ENCODE measurements at places on chromosomes 11 and 22. TPM values are rescaled to one million over a fixed set of nuclear protein-coding genes. Genes with fewer than 3 reads are reported as not detected.

DNA sequence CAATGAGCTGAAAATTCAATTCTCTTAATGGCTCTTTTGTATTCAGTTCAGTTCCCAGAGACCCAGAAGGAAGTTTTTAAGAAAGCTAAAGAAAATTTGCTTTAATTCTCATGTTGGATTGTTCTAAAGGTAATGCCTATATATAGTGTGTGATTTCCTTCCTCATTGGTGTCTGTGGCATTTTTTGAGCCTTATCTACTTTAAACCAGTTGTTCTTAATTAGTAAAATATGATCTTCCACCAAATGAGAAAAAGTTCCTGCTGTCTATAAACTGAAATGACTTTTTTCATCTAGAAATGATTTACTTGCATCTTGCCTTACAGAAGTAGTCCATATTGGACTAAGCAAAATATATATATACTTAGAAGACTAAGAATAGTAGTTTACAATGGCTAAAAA is 622.1 kb upstream of the KIRREL3 start:
- no peak for DNase-seq

GRCh38 chr22:23704829-23705228 is 14.0 kb downstream of the RGL4 start:
- DNase-seq = no peak

DNA sequence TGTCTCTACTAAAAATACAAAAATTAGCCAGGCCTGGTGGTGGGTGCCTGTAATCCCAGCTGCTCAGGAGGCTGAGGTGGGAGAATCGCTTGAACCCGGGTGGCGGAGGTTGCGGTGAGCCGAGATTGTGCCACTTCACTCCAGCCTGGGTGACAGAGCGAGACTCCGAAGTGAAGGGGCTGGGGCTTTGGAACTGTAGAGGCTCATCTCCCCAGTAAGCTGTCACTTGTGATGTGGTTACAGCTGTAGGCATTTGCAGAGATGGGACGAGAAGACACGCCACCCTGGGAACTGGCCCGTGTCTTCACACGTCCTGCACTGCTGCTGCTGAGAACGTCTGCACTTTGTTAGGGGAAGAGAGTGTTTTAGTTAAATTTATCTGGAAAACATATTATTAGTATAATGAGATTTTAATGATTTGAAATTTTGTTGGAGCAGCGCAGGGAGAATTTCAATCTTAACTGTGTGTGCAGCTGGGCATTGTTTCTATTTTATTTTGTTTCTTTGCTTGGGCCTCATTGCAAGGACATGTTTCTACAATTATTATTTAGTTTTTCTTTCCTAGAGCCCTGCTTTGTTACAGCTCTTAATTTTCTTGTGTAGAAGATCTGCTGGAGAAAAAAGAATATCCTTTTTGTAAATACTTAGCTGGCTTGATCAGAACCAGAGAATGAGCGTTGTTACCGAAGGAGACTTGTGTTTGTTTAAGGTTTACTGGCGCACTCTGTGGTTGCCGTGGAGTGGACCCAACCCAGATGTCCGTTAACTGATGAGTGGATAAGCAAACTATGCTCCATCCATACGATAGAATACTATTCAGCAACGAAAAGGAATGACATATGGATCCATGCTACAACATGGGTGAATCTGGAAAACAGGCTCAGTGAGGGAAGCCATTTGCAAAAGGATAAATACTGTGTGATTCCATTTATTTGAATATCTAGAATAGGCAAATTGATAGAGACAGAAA is 18.4 kb downstream of the PARVB start:
- no peak for DNase-seq

DNA sequence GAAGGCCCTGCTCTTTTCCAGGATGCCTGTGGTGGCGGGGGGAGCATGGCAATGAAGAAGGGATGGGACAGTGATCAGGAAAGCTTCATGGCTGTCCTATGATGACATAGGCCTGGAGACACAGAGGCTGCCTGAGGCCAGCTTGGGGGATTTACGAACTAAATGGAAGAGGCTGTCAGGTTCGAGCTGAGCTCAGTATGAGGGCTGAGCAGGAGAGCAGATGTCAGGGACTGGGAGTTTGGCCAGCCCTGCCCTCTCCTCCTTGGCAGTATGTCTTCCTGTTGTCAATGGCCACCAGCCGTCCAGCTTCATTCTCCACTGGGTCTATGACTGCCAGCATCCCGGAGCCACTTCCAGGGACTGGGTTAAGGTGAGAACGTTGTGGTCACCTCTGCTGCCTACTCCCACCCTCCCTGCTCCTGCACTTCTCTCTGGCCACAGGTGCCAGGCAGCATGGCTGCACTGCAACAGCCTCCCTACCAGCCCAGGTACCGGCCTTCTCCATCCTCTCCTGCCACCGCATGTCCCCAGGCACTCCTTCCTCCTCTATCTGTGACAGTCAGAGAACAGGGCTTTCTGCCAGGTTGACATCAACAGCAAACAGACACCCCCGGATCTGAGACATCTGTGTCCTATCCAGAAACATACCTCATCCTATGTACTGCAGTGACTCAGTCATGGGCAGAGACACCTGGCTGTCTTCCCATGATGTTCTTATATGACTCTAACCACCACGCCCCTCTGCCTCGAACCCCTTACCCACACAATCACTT is 75.1 kb downstream of the KIRREL3 start:
- DNase-seq = no peak

DNA sequence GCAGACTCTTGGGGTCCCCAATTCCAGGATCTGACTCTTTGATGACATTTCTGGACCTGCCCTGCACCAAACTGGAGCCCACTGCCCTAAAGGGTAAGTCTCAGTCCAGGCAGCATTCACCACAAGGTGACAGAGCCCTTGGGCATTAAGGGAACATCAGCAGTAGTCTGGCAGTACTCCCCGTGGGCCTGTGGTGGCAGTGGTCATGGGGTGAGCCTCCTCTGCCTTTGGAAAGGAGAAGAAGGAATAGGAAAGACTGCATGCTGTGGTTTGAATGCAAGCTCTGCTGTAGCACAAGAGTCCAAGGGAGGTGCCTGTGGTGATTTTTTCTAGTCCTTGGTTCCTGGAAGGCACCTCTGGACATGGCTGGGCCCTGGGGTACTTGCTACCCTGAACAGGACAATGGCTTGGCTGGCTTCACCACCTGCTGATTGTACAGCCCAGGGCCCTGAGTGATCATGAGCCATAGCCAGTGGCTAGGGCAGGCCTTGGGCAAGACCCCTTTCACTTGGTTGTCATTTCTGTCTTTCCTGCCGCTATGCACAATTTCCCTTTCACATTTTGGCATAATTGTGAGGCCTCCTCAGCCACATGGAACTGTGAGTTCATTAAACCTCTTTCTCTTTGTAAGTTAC is 160.7 kb upstream of the GRIA4 start:
- no peak for DNase-seq

DNA sequence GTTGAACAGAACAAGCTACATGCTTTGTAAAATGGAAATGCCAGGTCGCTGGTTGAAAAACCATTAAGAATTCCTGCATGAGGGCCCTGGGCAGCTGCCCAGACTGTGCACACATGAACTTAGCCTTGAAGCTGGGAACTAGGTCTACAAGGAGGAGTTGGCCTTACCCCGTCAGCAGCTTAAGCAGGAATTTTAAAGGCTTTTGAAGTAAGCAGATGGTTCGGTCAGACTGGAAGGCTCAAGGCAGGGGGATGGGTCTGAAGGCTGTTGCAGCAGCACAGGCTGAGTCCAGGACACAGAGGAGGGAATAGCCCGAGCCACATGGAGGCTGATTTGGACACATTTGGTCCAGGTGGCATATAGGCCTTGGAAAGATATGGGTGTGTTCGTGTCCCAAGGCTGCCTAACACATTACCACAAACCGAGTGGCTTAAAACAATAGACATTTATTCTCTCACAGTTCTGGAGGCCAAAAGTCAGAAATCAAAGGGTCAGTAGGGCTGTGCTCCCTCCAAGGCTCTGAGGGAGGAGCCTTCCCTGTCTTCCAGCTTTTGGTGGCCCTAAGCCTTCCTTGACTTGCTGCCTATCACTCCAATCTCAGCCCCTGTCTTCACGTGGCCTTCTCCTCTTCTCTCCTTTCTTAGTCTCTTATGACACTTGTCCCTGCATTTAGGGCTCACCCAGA is 11.6 kb downstream of the LIF start:
- DNase-seq = peak; percentile 62

DNA sequence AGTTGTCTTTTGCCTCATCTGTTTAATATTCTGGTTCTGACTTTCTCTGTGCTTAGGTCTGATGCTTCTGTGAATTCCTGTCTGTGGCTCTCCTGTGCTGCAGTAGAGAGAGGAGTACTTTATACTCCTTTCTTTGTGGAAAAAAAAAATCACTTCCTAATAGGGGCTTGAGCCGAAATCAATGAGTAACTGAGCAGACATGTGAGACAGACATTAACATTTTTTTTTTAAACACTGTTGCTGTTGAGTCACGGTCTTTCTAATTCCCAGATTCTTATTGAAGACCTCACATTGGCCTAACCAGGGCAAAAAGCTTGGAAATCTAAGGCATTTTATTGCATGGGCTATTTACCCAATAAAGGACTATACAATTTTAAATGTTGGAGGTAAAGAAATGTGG is 86.1 kb downstream of the GRM5 start:
- peak; percentile 83 for DNase-seq

DNA sequence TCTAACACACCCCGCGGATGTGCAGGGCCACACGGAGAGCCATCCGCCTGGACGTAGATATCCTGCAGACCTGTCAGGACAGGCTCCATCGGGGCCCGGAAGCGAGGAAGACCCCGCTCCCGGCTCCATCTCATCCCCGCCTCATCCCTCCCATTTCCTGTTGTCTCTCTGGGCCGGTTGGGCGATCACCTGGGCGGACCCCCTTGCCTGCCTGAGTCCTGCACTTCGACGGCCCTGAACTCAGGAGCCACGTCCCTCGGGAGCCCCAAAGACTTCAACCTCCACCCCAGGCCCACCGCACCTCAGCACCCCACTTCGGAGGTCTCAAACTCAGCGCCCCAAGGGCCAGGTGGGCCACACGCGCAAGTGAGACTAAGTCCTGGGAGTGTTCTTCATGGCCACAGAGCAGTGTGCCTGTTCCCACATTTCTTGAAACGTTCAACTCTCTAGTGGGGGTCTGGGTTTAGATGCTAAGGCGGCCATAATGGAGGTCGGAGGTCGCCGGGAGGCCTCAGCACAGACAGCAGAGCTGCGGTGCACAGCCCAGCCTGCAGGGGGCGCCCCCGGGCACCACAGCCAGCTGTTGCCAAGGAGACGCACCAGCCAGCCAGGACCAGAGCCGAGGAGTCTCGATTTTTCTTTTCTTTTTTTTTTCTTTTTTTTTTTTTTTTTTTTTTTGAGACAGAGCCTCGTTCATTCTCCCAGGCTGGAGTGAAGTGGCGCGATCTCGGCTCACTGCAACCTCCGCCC is 26.0 kb upstream of the FADD start:
- no peak for DNase-seq

- DNase-seq = no peak
Observed at GRCh38 chr11:93646399-93646798, 15.1 kb upstream of the CEP295 start.

GRCh38 chr22:47209040-47209514 is 446.6 kb downstream of the TBC1D22A start:
- DNase-seq = no peak

- DNase-seq = no peak
Observed at GRCh38 chr11:73173755-73174494, 31.8 kb upstream of the FCHSD2 start.

GRCh38 chr11:19218216-19218615 is 16.4 kb upstream of the CSRP3 start:
- no peak for DNase-seq

DNA sequence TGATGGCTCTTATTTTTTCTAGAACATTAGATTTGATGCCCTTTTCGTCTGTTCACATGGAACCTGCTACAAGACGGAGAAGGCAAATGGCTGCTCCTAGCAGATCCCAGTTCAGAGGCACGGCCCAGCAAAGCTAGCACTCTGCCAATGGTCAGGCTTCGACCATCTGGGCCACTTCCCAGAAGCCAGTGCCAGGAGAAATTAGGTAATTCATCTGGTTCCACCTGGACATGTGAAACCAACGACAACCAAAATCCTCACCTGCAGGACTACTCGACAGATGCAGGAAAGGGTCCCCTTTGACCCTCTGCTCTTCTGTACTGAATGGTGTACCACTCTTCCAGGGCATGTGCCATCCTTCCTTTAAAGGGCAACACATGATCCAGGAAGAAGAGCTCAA is 25.4 kb downstream of the MICAL3 start:
- DNase-seq = no peak

DNA sequence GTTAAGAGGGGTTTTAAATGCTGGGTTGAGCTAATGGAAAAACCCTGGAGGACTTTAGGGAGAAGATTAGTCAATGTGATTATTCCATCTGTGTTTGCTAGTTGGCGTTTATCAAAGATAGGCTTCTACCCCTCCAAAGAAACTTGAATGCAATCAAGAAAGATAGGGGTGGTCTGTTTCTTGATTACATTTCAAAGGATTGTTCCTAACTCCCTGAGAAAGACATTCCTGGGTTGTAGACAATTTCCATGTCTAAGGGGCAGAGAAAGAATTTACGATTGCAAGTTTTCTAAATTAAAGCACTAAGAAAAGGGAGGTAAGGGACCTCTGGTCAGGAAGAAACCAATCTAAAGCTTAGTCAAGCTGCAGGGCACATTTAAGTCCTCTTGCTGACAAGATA is 2268.7 kb downstream of the LRRC4C start:
- no peak for DNase-seq

DNA sequence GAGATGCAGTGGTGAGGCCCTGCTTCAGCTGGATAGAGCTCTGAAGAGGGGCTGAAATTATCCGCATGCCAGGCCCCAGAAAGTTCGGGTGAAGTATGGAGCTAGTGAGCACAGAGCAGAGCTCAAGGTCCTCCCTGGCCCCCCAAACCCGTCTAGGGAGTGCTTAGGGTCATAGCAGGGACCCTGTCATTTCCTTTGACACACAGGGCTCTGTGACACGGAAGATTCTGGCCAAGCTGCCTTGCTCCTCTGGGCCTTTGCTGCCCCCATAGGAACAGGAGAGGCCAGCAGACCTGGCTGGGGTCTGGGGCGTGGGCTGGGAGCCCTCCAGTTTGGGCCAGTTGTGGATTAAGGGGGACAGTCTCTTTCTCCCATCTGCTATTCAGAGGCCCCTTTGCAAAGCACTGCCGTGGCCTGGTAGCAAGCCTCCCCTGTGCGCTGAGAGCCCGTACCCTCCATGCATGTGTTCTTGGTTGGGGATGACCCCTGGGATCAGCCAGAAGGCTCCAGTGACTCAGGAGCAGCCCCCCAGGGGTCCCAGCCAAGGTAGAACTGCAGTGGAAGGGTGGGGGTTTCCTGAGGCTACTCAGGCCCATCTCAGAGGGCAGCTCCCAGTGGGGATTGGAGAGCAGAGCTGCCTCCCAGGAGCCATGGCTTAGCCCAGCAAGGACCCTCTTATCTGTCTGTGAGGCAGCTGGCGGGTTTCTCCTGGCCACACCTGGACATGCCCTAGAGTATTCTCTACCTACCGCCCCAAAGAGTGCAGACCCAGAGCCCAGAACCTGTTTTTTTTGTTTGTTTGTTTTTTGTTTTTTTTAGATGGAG is 42.3 kb downstream of the RNF141 start:
- no peak for DNase-seq

GRCh38 chr22:37609240-37610152 is 862 bp downstream of the GGA1 start:
- DNase-seq = no peak

- peak; percentile 21 for DNase-seq
Observed at GRCh38 chr22:40436505-40437431, 66.4 kb downstream of the SGSM3 start.

The HMOX1 gene
- 45.7 TPM for total RNA-seq

The OR10A2 gene
- total RNA-seq = not detected

The PANX3 gene
- not detected for total RNA-seq

The MEI1 gene
- 3.4 TPM for total RNA-seq

The GRIK4 gene
- total RNA-seq = 0.14 TPM
